ENCODE measurements at places on chromosomes 4 and X.
A peak's percentile ranks its signal among the peaks of the same experiment; 100 is the strongest.

- DNase-seq: no peak
These were observed 334.5 kb downstream of the GPAT3 start for GRCh38 chr4:83870328-83870950.

GRCh38 chr4:118761397-118762016 is 74.4 kb downstream of the SEC24D start:
- no peak for DNase-seq

DNA sequence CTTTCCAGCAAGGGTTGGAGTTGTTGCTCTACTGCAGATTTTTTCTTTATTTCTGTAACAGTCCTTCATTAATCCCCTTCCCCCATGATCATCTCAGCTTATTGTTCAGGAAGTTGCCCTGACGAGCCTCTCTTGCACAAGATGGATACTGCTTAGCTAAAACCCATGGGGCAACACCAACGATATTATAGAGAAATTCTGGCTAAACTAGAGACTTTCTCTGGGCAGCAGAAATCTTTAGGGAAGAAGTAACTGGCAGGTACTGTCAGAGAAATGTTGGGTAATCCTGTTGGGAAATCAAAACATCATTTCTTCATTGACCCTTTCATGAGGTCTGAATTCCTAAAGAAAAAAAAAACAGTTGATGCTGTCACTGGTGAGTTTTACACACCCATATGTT is 921.3 kb downstream of the NLGN4X start:
- no peak for DNase-seq

GRCh38 chrX:11566789-11567188 is 98.9 kb downstream of the ARHGAP6 start:
- peak; percentile 27 for DNase-seq

GRCh38 chrX:16258882-16259281 is 91.6 kb downstream of the MAGEB17 start:
- DNase-seq: peak; percentile 44
